ENCODE measurements at places on chromosomes 3 and 15. TPM values are rescaled to one million over a fixed set of nuclear protein-coding genes. Genes with fewer than 3 reads are reported as not detected.

The PYGO1 gene
- 6.8 TPM for total RNA-seq

The ZNF660 gene
- total RNA-seq: not detected

The GOLGA8G gene
- not detected for total RNA-seq

The TUSC7 gene
- total RNA-seq: not detected

The CD86 gene
- total RNA-seq: not detected

The P2RY1 gene
- total RNA-seq: 0.54 TPM

The PPP2R3A gene
- total RNA-seq: 1.7 TPM

The CCK gene
- 1.7 TPM for total RNA-seq

The HHATL gene
- not detected for total RNA-seq

The SLC38A3 gene
- total RNA-seq: 0.06 TPM

The TUSC2 gene
- 36.2 TPM for total RNA-seq

The NKTR gene
- 10.0 TPM for total RNA-seq

The OR5AC2 gene
- total RNA-seq: not detected

The SPATA12 gene
- 0.32 TPM for total RNA-seq

The MAP3K13 gene
- total RNA-seq: 12.5 TPM

The COL6A5 gene
- total RNA-seq: not detected

The MRAS gene
- 11.0 TPM for total RNA-seq

The PLSCR5 gene
- total RNA-seq: not detected

The KCNH8 gene
- not detected for total RNA-seq

The MOBP gene
- total RNA-seq: 0.03 TPM

The TRPM1 gene
- total RNA-seq: not detected

The ABHD2 gene
- total RNA-seq: 214 TPM

The CACNA2D2 gene
- 0.48 TPM for total RNA-seq

The LRRIQ4 gene
- not detected for total RNA-seq

The CCDC54 gene
- total RNA-seq: not detected

The ROPN1 gene
- total RNA-seq: not detected

The MAP6D1 gene
- total RNA-seq: 6.6 TPM

The LSAMP gene
- total RNA-seq: 0.19 TPM

The FETUB gene
- total RNA-seq: 0.23 TPM

The SMARCC1 gene
- total RNA-seq: 30.1 TPM

The REC114 gene
- not detected for total RNA-seq

The XCR1 gene
- not detected for total RNA-seq

The SNTN gene
- total RNA-seq: not detected

The CCR9 gene
- total RNA-seq: not detected

The CTXN2 gene
- 0.02 TPM for total RNA-seq

The GPR62 gene
- not detected for total RNA-seq

The ZIC1 gene
- 0.02 TPM for total RNA-seq

The GXYLT2 gene
- total RNA-seq: 1.0 TPM

The SPINK8 gene
- not detected for total RNA-seq

The ARPP21 gene
- 0.02 TPM for total RNA-seq

The EFHB gene
- total RNA-seq: 1.5 TPM

The HRG gene
- total RNA-seq: not detected

The ANKUB1 gene
- not detected for total RNA-seq

The CFAP44 gene
- 1.5 TPM for total RNA-seq

The CSPG4 gene
- 0.18 TPM for total RNA-seq

The TIMP4 gene
- 10.8 TPM for total RNA-seq

The ZXDC gene
- total RNA-seq: 8.8 TPM

The CGNL1 gene
- 0.70 TPM for total RNA-seq

The ASB14 gene
- not detected for total RNA-seq

The IGDCC3 gene
- 0.19 TPM for total RNA-seq

The ECE2 gene
- not detected for total RNA-seq

The SLC28A1 gene
- total RNA-seq: 0.04 TPM

The IL5RA gene
- not detected for total RNA-seq

The GABRB3 gene
- 98.3 TPM for total RNA-seq

The ZNF717 gene
- total RNA-seq: 2.6 TPM

The EXD1 gene
- total RNA-seq: 0.35 TPM

The ROBO2 gene
- not detected for total RNA-seq

The TTC21A gene
- 1.2 TPM for total RNA-seq

The C3orf85 gene
- total RNA-seq: not detected

The SENP8 gene
- 2.1 TPM for total RNA-seq

Data from A549 treated with dexamethasone at 1 μM for 4 hours (cell line).